Stimulated activated effector memory CD8-positive, alpha-beta T cell treated with anti-CD3 and anti-CD28 coated beads, Interleukin-12 subunit alpha, Interleukin-12 subunit beta, amount 100 ng/mL, for 72 hours (primary cell): ENCODE measurements at places on chromosomes 11 and 22.

- no peak for DNase-seq
Measured at GRCh38 chr11:117792241-117792640, 4.8 kb downstream of the DSCAML1 start.

DNA sequence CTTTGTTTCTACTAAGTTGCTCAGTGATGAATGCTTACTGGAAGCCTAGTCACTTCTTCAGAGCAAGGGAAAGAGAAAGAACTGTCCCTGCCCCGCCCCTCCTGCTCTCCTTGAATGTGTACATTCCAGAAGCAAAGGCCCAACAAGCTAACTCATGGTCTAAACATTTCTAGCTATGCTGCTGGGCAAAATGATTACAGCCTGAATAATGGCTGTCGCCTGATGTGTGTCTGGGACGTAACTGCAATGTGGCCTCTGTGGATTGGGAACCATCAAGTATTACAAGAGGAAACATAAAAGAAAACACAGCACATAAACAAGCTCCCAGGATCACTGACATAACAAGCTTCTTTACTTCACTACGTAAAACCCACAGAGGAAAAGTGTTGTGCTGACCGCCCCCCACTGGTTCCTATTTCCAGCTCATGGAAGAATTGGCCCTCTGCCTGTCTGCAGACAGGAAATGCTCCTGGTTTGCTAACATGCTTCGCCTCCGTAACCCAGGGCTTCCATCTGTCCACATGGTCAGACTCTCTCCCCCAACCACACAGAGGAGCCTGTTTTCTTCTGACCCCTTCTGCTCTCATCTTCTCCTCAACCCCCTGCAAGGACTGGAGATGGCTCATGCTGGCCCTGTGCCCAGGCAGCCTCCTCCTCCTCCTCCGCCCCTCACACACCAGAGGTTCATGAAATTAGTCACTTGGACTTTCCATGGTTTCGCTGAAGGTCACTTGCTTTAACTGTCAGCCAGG is 187.2 kb downstream of the MAML2 start:
- DNase-seq = peak; percentile 34

DNA sequence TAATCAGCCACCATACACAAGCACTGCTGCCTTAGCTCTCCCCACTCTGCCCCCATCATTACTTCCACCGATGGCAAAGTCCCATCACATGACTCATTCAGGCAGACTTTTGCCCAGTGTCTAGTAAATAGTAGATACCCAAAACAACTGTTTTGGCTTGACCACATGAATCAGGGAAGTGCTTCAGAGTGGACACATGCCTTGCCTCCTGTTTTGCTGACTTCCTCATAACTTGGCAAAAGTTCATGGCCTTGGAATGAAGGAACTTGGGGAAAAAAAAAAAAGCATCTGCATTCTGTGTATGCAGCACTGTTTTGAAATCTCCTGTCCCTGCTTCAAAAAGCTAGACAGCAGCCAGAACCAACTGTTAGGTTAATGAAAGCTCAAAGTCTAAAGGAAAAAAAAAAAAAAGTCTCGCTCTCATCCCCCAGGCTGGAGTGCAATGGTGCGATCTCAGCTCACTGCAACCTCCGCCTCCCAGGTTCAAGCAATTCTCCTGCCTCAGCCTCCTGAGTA is 335.3 kb downstream of the FAM181B start:
- DNase-seq = no peak

DNA sequence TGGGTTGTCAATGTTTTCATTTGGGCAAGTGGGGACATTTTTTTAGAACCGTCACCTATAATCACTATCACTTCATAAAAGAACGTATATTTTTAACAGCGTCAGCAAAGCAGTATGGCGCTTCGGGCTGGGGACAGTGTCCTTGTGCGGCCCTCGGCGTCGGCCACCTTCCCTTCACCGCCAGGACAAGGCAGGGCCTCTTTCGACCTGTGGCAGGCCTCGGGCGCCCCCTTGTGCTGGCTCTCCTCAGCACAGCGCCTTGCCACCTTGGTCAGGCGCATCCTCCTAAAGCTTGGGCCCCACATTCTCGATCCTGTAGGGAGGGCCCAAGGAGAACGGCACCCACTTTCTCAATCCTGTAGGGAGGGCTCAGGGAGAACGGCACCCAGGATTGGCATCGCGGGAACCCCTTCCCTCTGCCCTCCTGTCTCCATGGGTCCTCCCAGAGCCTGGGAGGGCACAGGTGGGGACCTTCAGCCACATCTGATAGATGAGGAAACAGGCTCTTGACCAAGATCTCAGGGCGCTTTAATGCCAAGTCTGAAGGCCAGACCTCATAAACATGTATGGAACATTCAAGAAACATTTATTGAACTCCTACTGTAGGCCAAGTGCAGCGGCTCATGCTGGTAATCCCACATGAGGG is 11.5 kb upstream of the FADD start:
- peak; percentile 80 for DNase-seq

DNA sequence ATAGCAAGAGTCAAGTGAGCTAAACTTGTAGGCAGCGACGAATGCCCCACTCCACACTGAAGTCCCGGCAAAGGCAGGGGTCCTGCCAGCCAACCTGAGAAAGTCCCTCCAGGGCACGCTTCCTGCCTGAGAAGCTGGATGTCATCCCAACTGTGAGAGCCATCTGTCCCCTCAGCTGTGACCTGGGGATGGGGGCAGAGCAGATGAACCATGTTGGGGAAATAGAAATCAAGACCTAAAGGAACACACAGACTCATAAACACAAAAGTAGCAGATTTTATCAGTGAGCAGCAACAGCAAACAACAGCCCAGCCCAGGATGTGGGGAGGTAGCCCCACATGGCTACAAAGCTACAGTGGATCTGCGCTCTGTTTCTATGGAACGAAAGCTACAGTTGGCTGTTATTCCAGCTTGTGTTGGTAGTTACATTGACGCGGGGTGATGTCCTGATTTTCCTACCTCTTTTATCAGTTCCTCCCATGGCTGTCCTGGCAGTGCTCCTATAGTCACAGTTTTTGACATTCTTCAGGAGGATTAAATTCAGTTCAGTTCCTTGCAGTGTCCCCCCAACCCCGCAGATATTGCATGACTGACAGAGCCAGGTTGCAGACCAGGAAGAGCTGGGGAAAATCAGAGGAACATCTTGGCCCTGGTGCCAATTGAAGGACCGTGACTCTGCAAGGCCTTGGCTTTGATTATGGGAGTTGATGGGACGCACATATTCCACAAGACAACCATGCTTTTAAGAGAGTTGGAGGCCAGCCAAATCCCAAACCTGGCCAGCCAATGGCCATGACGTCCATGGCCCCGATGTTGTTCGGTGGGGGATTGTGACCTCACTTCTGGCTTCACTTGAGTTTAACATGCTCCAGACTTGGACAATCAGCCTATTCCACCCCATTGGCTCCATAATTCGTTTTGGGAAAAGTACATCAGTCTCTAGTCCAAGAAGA is 14.6 kb downstream of the MRGPRD start:
- no peak for DNase-seq

- DNase-seq = no peak
Measured at GRCh38 chr22:47000256-47000655, 237.8 kb downstream of the TBC1D22A start.

GRCh38 chr11:94656968-94657367 is 89.8 kb downstream of the PIWIL4 start:
- DNase-seq = no peak
